Transverse colon (tissue), 4 donors: ENCODE measurements at places on chromosomes 1 and 21. TPM values are rescaled to one million over a fixed set of nuclear protein-coding genes. Genes with fewer than 3 reads are reported as not detected.

- DNase-seq: no peak
Observed at GRCh38 chr1:3510136-3510955, 55.9 kb downstream of the ARHGEF16 start.

DNA sequence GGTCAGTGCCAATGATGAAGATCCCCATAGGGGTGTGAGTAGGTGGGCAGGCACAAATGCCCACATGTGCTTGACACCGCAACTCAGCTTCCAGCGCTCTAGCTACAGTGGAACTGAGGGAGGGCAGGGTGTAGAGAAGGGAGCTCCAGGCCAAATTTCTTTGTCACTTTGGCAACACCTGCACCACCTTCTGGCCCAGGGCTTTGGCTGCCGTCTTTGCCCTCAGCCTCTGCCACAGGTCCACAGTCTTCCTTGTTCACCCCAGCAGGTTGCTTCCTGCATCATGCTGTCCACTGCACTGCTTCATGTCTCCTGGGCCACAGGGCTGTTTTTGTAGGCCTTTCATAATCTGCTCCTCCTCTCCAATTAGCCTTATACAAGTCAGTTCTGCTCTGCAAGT lies 20.4 kb upstream of the FMOD start:
- no peak for DNase-seq

- no peak for DNase-seq
Observed at GRCh38 chr1:228944935-228945371, 209.7 kb downstream of the RHOU start.

- DNase-seq: no peak
Observed at GRCh38 chr21:29583424-29583924, 284.8 kb downstream of the BACH1 start.

DNA sequence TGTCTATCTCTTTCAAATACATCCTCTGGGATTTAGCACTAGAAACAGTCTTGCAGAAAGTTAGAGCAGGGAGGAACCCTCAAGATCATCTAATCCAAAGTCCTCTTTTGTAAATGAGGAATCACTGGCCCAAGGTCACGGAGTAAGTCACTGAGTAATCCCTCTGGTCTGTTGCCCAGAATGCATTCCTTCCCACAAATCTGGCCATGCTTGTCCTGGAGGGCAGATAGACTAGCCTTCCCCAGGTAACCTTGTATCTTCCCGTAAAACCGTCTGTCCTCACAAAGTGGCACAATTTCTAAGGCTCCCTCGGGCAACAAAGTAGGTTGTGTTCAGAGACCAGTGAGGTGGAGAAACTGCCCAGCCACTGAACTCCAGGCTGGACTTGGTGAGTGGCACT lies 46.2 kb downstream of the DDR2 start:
- DNase-seq: no peak

- DNase-seq: no peak
Observed at GRCh38 chr1:77373702-77374101, 91.9 kb downstream of the AK5 start.

DNA sequence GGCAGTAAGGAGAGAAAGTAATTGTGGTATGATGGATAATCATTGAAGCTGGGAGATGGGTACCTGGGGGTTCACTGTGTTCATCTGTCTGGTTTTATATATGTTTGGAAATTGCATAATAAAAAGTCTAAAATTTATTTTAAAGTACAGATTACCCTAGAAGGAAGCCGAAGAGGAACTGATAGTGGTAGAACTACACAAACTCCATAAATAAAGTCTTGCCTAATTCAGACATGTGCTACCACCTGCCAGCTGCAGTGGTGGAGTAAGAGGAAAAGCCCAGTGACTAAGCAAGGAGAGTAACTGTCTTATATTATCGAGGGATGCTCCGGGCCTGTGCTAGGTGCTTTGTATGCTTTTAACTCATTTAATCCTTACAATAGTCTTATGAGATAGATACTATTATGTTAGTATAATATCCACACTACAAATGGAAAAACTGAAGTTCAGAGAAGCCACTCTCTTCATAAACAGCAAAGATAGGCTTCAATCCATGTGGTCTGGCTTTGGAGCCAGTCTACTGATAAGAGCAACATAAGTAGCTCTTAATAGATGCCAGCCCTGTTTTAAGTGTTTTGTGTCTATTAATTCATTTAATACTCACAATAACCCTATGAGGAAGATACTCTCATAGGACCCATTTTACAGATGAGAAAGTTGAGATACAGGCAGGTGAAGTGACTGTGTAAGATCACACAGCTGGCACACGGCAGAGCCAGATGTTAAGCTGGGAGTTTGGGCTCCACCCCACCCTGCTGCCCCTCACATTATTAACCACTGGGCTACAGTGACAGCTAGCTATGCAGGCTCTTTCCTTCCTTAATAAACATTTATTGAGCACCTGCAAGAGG lies 56.8 kb upstream of the HNRNPU start:
- no peak for DNase-seq

DNA sequence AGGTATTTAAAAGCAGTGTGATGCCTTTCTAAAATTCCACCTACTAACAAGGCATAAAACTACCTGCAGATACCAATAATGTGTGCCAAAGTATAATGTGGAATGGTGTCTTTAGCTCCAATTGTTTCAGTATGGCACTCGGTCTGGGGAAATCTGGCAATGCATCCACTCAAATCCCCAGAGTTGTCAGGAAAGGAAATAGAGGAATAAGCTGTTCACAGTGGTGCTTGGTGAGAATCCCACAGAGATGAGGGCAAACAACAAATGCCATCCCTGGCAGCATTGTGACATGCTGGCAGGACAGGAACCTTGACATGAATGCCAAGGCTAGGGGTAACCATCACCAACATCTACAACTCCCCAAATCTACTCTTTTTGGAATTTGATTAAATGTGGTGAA lies 240.7 kb downstream of the BARHL2 start:
- DNase-seq: no peak

- DNase-seq: no peak
Observed at GRCh38 chr1:231383159-231383860, 38.8 kb downstream of the EGLN1 start.

GRCh38 chr1:26761217-26761616 lies 26.5 kb upstream of the PIGV start:
- DNase-seq: no peak

GRCh38 chr1:36303244-36303643 lies 2.9 kb upstream of the SH3D21 start:
- no peak for DNase-seq

- peak; percentile 33 for DNase-seq
Observed at GRCh38 chr1:6917067-6917466, 131.8 kb downstream of the CAMTA1 start.

DNA sequence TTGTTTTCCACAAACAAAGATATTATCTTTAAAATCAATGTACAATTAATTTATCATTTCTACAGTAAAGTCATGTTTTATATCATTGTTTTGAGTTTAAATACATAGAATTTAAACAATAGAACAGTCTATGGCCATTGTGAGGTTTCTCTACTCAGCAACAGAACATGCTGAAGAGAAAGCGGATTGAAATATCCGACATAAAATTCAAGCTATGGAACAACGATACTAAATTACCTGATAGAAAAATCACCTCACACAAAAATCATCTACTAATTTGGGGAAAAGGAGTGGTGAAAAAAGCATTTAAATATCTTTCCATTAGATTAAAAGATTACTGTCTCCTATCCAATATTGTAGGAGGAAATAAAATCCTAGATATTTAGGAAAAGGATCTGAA lies 12.6 kb downstream of the CDKN2C start:
- no peak for DNase-seq

DNA sequence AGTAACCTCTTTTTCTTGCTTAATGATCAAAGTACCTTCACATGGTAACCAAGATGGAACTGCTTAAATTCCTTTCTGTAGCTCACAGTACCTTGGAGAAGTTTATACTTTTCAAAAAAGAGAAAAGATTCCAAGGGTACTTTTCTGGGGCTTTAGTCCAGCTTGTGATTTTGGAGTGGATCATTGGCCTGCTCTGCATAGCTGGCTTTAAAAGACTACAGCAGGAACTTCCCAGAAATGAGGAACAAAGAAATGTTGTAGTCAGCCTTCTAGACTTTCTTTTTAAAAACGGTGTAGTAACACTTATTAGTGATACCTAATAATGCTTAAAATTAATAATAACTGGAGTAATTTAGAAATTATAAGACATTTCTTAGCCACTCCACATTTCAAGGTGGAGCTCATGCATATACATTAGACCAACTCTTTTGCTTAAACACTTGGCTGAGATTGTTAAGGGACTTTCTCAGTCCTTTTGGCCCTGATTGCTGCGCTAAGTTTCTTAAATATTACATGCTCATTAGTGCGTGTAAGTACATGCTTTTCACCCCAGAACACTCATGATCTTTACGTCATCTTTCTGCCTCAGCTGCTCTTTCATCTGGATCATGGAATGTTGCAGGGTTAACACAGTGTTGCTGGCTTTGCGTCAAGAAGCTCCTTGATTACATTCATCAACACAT lies 57.3 kb downstream of the SDCCAG8 start:
- DNase-seq: no peak

GRCh38 chr1:55916907-55917306 lies 662.5 kb downstream of the PLPP3 start:
- DNase-seq: no peak

DNA sequence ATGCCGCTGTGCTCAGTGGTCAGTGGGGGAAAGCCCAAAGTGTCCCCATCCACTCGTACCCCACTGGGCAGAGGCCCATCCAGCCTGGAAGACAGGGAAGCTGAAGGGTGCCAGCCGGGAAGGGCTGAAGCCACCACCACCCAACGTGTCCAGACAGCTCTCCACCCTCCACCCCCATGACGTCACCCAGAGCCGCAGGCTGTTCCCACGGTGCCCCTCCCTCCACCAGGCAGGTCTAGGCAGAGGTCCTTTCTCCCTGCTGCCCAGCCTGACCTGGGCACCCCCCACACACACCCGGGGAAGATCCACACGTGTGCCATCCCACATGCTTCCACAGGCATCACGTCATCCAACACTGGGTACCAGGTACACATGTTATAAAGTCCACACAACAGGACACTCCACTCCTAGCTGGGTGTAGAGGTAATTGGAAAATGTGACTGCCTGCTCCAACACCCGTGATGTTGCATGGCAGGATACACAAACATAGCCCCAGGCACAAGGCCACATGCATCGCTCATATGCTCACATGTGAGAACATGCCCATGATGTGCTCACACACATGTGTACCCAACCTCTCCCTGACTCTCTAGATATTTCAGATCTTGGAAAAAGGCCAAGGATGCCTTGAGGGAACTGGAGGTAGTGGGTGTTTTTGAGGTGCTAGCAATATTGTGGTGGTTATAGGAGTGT lies 5.1 kb upstream of the ARHGAP30 start:
- DNase-seq: no peak

GRCh38 chr1:69263921-69264391 lies 303.8 kb upstream of the LRRC7 start:
- no peak for DNase-seq

DNA sequence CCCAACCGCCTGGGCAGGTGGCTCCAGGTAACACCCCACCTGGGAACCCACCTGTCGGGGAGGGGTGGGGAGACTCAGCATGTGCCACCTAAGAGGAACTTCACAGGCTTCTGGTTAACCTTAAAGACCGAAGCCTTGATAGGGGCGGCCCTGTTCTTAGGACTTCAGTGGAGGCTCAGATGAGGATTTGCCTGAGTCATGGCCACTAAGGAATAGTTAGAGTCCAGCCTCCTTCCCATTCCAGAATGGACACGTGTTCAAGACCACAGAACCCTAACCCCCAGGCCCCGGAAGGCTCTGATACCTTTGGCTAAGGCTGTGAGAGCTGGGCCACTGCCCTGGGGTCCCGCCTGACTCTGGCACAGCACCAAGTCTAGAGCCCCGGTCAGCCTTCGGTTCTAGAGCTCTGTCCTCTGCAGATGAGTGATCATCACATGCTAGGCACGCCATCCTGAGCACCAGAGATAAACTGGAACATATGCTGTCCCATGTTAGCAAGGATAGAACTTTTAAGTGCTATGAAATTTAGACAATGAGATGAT lies 20.3 kb downstream of the PADI6 start:
- DNase-seq: no peak

GRCh38 chr1:165383599-165384405 lies 27.3 kb upstream of the LMX1A start:
- DNase-seq: no peak

- DNase-seq: no peak
Observed at GRCh38 chr1:6694121-6694713, 7.4 kb downstream of the DNAJC11 start.

GRCh38 chr1:158714754-158715153 lies 5.8 kb downstream of the OR6K3 start:
- DNase-seq: no peak

DNA sequence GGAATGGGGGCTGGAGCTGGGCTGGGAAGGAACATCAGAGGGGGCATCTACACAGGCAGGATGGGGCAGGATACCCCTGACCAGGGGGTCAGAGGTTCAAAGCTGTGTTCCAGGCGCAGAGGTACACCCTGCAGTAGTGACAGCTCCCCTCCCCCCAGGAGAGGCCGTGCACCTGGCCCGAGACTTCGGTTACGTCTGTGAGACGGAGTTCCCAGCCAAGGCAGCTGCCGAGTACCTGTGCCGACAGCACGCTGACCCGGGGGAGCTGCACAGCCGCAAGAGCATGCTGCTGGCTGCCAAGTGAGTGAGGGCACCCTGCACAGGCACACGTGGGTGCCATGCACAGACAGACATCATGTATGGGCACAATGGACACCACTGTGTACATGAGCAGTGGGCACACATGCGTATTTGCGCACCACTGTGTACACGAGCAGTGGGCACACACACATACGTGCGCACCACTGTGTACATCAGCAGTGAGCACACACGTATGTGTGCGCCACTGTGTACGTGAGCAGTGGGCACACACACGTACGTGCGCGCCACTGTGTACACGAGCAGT lies 17.4 kb downstream of the TFAP2E start:
- DNase-seq: no peak

DNA sequence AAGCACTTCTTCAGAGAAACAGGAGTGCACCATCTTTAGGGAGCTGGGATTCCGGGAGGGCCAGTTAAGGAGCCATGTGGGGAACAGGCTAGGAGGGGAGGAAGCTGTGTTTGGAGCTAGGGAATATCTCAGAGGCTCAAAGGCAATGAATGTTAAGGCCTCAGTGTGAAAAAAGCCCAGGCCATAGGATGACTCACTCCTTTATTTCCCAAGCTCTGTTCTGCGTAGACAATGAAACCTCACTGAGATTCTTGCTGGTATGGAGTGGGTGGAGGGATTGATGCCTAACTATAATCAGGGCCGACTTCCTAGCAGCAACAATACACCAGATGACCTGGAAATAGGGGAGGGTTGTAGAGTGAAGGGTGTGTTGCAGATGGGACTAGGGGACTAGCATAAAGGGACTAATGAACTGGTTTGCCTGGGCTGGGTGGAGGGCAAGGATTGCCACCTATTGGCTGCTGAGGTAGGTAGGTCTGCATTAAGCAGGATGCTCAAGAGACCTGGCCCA lies 2.1 kb downstream of the GNAT2 start:
- no peak for DNase-seq

GRCh38 chr1:157198619-157199420 lies 60.6 kb upstream of the ETV3 start:
- DNase-seq: no peak

The TCP10L gene
- 0.79 TPM for total RNA-seq

The RIMS3 gene
- total RNA-seq: 5.3 TPM

The OR10Z1 gene
- not detected for total RNA-seq

The ITGB2 gene
- 17.5 TPM for total RNA-seq

The SYTL1 gene
- 6.8 TPM for total RNA-seq

The DDAH1 gene
- total RNA-seq: 38.0 TPM

The IQCC gene
- 1.00 TPM for total RNA-seq

The NUP210L gene
- not detected for total RNA-seq

The CR1L gene
- not detected for total RNA-seq

The NTMT2 gene
- not detected for total RNA-seq
